Activated CD4-positive, alpha-beta T cell treated with anti-CD3 and anti-CD28 coated beads for 36 hours (primary cell): ENCODE measurements at places on chromosomes 2 and 18. TPM values are rescaled to one million over a fixed set of nuclear protein-coding genes. Genes with fewer than 3 reads are reported as not detected.

DNA sequence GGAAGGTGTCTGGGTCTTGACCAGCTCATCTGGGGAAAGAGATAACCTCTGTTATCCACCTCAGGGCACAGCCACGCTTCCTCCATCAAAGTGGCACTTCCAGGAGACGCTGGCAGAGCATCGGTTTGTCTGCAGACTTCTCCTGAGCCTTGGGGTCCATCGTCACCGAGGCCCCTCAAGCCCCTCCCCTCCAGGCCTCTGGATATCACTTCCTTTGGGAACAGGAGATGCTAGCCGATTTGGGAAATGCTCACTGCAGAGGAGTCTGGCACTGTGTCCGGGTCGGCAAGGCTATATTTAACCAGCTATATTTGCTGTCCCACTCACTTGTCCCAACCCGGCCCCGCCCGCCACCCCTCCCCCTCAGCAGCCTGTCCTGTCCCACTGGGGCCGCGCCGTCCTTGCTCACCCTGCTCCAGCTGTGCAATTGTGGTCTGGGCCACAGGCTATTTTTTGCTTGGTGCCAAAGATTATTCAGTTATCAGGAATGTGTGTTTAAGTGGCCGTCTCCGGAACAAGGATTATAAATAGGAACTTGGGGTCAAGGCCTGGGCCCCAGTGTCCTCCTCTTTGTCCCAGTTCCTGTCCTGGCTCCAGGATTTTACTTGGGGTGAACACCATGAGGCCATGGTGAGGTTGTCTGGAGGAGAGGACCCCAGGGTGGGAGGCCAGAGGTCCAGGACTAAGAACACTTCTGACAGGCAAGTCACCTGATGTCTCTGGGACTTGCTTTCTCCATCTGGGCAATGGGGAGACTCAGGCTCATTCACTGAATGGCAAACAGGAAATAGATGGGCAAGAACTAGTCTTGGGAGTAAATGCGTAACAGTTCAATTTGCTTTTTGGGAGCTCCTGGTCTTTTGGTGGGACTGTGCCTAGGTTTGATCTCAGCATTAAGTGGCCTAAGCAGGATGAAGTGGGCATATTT lies 263.6 kb downstream of the DYSF start:
- H3K36me3 ChIP-seq, result no peaks in the 10 kb centered on the region
- H3K27me3 ChIP-seq, result no peaks in the 10 kb centered on the region

The CFC1 gene
- total RNA-seq, result not detected

The IL1R2 gene
- 21.4 TPM for total RNA-seq

DNA sequence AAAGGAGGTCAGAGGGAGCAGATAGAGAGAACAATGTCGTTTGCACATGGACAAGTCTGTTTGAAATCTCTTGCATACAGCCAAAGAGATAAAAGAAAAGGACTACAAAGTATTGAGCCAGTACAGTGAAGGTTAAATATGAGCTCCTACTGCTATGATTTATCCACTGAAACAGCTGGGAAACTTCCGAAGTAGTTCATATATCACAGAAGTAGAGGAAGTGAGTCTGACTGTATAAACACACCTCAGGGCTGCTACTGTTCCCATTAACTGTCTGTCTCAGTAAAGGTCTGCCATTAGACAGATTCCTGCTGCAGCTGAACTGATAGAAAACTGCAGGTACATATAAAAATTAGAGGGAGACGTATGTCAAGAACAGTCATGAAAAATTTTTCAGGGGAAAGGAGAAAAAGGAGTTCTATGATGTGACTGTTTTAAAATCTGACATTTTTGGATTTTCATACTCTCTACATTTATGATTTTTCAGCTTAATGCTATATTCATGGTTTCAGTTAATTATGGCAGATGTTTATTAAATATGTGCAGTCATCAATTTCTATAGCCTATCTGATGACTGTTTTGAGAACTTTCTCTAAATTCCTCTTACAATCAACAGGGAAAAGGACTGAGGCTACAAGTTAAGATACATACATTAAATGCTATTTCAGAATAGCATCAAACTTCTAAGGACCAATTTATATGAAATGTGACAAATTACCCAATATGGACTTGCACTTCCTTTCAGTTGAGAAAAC lies 364.7 kb downstream of the ERBB4 start:
- no peak overlapping the region for H3K27ac ChIP-seq
- H3K36me3 ChIP-seq, result no peaks in the 10 kb centered on the region
- DNase-seq, result no peak

DNA sequence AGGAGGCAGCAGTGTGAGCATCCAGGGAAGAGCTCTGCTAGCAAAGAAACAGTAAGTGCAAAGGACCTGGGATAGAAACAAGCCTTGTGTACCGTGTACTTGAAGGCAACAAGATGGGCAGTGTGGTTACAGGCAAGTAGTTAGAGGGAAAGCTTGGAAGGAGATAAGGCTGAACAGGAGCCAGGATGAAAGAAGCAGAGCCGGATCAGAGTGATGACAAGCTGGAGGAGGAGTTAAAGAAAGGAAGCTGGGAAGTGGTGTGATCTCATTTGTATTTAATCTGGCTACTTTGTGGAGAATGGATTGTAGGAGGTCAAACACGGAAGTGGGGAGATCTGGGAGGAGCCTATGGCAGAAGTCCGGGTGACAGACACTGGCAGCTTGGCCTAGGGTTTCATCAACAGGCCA lies 44.7 kb upstream of the VPS54 start:
- no peaks in the 10 kb centered on the region for H3K36me3 ChIP-seq
- H3K4me3 ChIP-seq, result no peak overlapping the region
- H3K4me1 ChIP-seq, result peaks cover 30% of the 10 kb centered on the region
- H3K27ac ChIP-seq, result peak overlapping the region; percentile 44

DNA sequence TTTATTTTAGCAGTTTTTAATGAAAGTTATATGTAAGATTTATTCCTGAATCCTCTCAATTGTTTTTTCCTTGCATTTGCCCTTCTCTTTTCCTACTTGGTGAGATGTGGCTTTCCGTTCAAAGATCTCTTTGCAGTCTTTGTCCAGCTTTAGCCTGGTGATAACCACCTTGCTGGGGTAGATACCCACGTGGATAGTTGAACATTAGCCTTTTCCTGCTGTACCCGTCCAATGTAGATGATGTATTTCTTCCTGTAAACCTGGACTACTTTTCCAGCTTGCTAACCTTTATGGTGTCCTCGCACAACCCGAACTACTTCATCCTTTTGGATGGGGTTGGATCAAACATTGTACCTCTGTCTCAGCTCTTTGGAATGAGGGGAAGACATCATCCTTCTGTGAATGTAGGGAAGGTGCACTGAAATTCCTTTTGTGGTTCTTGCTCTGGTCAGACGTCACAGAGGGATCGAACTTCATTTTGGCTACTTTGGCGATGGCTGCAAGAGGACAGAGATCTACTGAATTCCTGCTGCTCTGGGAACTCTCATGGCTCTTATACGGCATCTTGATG lies 293.2 kb upstream of the EPAS1 start:
- no peak overlapping the region for H3K27ac ChIP-seq
- peaks cover 8% of the 10 kb centered on the region for H3K36me3 ChIP-seq
- DNase-seq, result no peak

GRCh38 chr2:234399451-234400246 lies 97.2 kb downstream of the ARL4C start:
- no peak overlapping the region for H3K4me3 ChIP-seq
- DNase-seq, result no peak
- peaks cover 44% of the 10 kb centered on the region for H3K4me1 ChIP-seq
- H3K27ac ChIP-seq, result no peak overlapping the region
- no peaks in the 10 kb centered on the region for H3K36me3 ChIP-seq

DNA sequence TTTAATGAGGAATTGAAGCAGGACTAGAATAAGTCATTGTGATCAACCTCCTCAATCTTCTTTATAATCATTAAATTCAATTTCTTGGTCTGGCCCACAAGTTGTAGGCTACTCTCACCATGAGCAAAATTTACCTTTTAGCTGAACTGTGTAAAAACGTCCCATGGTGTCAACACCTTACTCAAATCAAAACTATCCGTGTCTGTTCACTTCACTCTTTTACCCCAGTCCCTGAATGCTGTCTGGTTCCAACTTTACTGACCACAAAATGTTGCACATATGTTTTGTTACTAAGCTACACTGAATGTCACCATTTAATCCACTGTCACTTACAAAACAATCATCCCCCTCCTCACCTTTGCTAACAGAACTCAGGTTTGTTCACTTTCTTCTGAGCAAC lies 951.6 kb upstream of the SLC39A10 start:
- peaks cover 2% of the 10 kb centered on the region for H3K27me3 ChIP-seq
- no peak overlapping the region for H3K4me3 ChIP-seq

The APOB gene
- not detected for total RNA-seq

GRCh38 chr2:20352230-20352578 lies 1.6 kb upstream of the PUM2 start:
- H3K4me1 ChIP-seq, result peaks cover 12% of the 10 kb centered on the region
- H3K36me3 ChIP-seq, result peaks cover 20% of the 10 kb centered on the region
- no peak for DNase-seq
- H3K27ac ChIP-seq, result no peak overlapping the region

GRCh38 chr2:73117441-73117840 lies 4.7 kb upstream of the RAB11FIP5 start:
- no peak overlapping the region for H3K4me3 ChIP-seq
- H3K27ac ChIP-seq, result no peak overlapping the region
- DNase-seq, result no peak
- H3K36me3 ChIP-seq, result no peaks in the 10 kb centered on the region
- peaks cover 7% of the 10 kb centered on the region for H3K4me1 ChIP-seq
- peaks cover 2% of the 10 kb centered on the region for H3K27me3 ChIP-seq

DNA sequence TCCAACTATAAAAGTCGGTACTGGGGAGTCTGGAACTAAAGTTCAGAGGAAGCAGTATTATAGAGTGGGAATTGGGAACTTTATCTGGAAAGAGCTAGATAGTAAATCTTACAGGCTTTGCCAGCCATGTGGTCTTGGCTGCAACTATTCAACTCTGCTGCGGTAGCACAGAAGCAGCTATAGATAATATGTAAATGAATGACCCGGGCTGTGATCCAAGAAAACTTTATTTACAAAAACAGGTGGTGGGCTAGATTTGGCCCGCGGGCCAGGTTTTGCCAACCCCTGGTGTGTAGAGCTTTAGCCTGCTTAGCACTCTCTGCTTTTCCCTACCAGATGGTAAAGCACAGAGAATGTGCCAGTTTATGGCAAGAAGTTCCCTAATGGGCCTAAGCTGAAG lies 70.8 kb downstream of the TNP1 start:
- H3K27ac ChIP-seq, result no peak overlapping the region
- no peak overlapping the region for H3K4me3 ChIP-seq
- DNase-seq, result no peak
- H3K27me3 ChIP-seq, result peaks cover 2% of the 10 kb centered on the region
- no peaks in the 10 kb centered on the region for H3K4me1 ChIP-seq

The B4GALT6 gene
- 4.0 TPM for total RNA-seq

The COL3A1 gene
- total RNA-seq, result 0.12 TPM

The ANKRD44 gene
- 122 TPM for total RNA-seq

The MLPH gene
- 1.2 TPM for total RNA-seq

- peaks cover 13% of the 10 kb centered on the region for H3K36me3 ChIP-seq
- H3K27ac ChIP-seq, result no peak overlapping the region
- no peak overlapping the region for H3K4me3 ChIP-seq
- no peak for DNase-seq
- no peaks in the 10 kb centered on the region for H3K27me3 ChIP-seq
Measured at GRCh38 chr2:231987124-231987727, 25.7 kb downstream of the DIS3L2 start.

The ST6GAL2 gene
- not detected for total RNA-seq

GRCh38 chr18:2851771-2852170 lies 5.0 kb downstream of the EMILIN2 start:
- no peaks in the 10 kb centered on the region for H3K36me3 ChIP-seq
- peaks cover 39% of the 10 kb centered on the region for H3K4me1 ChIP-seq
- no peak overlapping the region for H3K27ac ChIP-seq
- peaks cover 19% of the 10 kb centered on the region for H3K27me3 ChIP-seq

DNA sequence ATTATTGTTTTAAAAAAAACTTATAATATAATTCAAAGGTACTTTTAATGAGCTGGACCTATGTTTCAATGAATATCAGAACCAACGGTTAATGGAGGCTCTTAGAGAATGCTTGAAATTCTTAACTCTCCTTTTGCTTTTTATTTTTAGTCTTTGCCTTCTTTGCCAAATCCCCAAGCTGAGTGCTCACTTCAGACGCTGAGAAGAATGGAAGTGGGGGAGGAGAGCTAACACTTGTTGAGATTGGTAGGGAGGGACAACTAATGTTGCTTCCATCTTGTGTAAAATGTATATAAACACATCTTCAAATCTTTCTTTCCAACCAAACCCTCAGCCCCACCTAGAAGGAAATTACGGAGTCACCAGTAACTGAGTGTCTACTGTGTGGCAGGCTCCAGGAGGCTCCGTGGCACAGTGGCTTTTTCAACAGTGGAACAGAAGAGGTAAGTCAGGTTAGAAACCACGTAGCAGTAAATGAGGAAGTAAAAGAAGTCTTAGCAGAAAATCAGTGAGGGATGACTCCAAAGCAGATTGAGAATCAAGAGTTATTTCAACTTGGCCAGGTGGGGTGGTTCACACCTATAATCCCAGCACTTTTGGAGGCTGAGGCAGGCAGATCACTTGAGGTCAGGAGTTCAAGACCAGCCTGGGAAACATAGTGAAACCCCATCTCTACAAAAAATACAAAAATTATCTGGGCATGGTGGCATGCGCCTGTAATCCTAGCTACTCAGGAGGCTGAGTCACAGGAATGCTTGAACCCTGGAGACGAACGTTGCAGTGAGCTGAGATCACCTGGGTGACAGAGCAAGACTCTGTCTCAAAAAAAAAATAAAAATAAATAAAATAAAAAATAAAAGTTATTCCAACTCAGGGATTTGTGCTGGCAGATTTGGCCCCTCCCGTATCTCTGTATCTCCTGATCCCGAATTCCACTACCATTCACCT lies 45.0 kb upstream of the CREB1 start:
- no peak overlapping the region for H3K4me3 ChIP-seq
- H3K4me1 ChIP-seq, result peaks cover 29% of the 10 kb centered on the region
- DNase-seq, result no peak
- no peaks in the 10 kb centered on the region for H3K36me3 ChIP-seq

The GREB1 gene
- 0.57 TPM for total RNA-seq

The M1AP gene
- 0.33 TPM for total RNA-seq

- H3K27ac ChIP-seq, result no peak overlapping the region
- peaks cover 8% of the 10 kb centered on the region for H3K27me3 ChIP-seq
- H3K36me3 ChIP-seq, result no peaks in the 10 kb centered on the region
- no peaks in the 10 kb centered on the region for H3K4me1 ChIP-seq
- H3K4me3 ChIP-seq, result no peak overlapping the region
Measured at GRCh38 chr2:7971841-7972240, 710.0 kb upstream of the ID2 start.

The VIL1 gene
- not detected for total RNA-seq

DNA sequence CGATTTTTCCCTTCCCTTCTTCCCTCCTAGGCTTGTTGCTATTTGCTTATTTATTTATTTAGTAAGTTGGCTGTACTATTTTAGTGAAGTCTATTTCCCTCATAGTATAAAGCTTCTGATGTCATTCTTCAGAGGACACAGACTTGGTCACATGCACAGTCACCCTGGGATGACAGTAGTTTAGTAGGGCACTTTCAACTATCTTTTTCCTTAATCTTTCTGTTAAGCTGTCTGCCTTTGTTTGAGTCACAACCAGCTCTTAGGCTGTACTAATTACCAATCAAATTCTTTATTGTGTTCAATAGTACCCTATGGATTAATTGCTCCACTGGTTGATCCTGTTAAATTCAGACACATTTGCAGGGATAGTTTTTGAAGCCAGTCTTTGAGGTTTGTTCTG lies 26.9 kb upstream of the RAB31 start:
- no peak overlapping the region for H3K27ac ChIP-seq
- no peak for DNase-seq
- H3K4me1 ChIP-seq, result peaks cover 9% of the 10 kb centered on the region
- peaks cover 10% of the 10 kb centered on the region for H3K27me3 ChIP-seq
- H3K36me3 ChIP-seq, result no peaks in the 10 kb centered on the region

- H3K4me1 ChIP-seq, result peaks cover 20% of the 10 kb centered on the region
- DNase-seq, result no peak
- H3K27ac ChIP-seq, result no peak overlapping the region
Measured at GRCh38 chr2:200311139-200311538, 4.6 kb downstream of the SPATS2L start.
